ENCODE measurements at places on chromosomes 3 and 15.

DNA sequence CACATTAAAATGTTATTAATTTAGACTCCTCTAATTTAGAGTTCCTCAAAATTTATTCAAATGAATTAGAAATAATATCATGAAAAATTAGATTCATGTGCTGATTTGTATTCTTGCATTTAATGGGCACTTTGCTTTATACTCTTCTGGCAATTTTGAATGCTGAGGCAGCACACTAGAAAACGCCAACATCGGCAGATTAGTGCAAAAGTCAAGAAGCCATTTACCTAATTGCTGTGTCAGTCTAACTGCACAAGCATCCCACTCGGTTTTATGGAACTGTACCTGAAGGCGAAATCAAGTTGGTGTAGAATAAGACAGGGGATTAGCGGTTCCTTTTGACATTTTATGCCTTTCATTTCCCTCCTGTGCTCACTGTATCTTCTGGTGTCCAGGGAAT lies 382.0 kb downstream of the ROBO2 start:
- no peak for DNase-seq

- DNase-seq = no peak
These were observed 47.9 kb downstream of the QTRT2 start for GRCh38 chr3:114104414-114104813.

GRCh38 chr3:117195034-117195433 lies 485.5 kb downstream of the TUSC7 start:
- DNase-seq = no peak

- DNase-seq = no peak
These were observed 445.6 kb upstream of the RBMS3 start for GRCh38 chr3:28835249-28835648.

DNA sequence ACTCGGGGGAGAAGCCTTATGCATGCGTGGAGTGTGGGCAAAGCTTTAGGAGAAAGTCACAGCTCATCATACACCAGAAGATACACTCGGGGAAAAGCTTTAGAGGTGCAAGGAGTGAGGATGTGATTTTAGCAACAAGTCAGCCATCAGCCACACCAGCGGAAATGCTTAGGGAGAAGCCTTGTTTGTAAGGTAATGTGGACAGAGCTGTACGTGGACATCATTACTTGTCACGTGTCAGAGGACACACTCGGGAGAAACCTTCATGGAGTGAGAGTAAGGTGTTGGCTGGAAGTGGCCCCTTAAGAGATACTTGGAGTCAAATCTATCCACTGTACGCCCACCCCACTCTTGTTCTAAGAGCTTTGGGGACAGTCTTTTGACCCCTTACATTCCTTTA lies 28.7 kb downstream of the ZNF589 start:
- no peak for DNase-seq
